Activated T-helper 2 cell treated with anti-CD3 and anti-CD28 coated beads, Interferon-gamma antibody, Interleukin-2, Interleukin-4, amounts not matched to agents 10 μg/mL and 5 μg/mL and 100 μg/mL, durations not matched to agents 14 hours and 24 hours and 36 hours (primary cell): ENCODE measurements at places on chromosomes 12 and 14. TPM values are rescaled to one million over a fixed set of nuclear protein-coding genes. Genes with fewer than 3 reads are reported as not detected.

The PMEL gene
- 0.32 and 0.37 TPM in 2 replicates for total RNA-seq

The HOXC11 gene
- not detected in 2 replicates for total RNA-seq

The PRB2 gene
- total RNA-seq: not detected in 2 replicates

- DNase-seq: no peak
These were observed 164.5 kb downstream of the SLC38A4 start for GRCh38 chr12:46661110-46661845.

- DNase-seq: no peak
These were observed 123.0 kb downstream of the BCL11B start for GRCh38 chr14:99148861-99149610.

DNA sequence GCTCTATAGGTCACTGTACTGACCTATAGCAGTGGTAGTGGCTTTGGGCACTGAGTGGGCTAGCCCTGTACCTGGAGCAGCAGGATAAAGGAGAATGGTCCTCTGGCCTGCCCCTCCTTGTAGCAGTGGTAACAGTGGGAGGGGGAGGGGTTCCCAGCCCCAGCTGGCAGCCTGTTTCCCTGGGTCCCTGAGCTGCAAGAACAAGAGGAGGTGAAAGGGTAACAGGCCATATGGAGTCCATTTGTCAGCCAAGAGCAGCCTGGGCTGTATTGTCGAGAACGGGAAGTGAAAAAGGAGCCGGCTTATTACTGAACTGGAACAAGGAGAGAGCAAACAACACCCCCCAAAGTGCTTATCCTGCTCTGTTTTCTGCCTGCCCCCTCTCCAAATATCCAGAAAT is 73.8 kb upstream of the SRSF5 start:
- no peak for DNase-seq

GRCh38 chr12:62103748-62104147 is 156.5 kb upstream of the USP15 start:
- no peak for DNase-seq

DNA sequence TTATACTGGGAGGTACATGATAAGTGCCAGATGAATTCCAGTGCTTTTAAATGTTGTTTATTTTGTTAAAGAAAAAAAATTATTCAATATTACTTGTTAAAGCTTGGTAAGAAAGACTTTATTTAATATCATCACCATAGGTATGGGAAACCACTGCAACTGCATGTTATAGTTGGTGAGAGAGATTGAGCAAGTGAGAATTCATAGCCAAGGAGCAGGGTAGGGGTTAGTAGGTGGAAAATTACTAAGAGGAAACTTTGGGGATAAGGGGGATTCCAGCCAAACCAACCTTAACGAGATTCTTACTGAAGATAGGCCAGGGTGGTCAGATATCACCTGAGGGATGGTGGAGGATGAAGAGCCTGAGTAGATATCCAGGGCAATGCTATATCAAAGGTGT is 38.4 kb downstream of the SLC16A7 start:
- DNase-seq: no peak
